Activated CD4-positive, alpha-beta T cell treated with anti-CD3 and anti-CD28 coated beads, Interleukin-2, amount 50 U/mL, for 4 hours (primary cell): ENCODE measurements at places on chromosomes 2 and 18.

DNA sequence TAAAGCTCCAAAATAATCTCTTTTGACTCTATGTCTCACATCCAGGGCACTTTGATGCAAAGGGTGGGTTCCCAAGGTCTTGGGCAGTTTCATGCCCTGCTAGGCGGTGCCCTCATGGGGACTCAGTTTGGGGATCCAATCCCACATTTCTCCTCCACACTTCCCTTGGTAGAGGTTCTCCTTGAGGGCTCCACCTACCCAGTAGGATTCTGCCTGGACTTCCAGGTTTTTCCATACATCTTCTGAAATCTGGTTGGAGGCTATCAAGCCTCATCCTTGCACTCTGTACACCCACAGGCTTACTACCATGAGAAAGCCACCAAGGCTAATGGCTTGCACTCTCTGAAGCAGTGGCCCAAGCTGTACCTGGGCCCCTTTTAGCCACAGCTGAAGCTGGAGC, 49.8 kb upstream of the ERMN start:
- no peak for DNase-seq

DNA sequence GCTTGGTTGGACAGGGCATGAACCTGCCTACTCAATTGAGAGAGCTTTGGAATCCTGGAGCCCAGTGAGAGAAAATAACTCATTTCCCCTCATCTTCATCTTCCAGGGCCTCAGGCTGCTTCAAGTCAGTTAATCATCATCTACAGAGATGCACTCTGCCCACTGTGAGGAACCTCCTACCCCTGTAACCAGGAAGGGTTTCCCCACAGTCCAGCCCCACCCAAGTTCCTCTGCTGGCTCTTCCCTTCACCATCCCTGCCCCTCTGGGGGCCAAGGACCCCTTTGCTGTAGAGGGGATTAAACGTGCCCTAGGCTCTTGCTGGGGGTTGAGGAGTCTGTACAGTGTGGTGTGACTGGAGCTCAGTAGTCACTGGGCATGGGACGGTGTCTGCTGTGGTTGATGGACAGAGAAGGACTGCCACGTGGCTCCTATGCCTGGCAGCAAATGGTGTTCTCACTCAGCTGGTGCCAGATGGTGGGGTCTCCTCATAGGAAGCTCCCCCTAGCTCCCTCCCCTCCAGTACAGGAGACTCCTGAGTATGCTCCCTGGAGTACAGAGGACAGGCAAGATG, 29.5 kb upstream of the LGALSL start:
- DNase-seq, result no peak

DNA sequence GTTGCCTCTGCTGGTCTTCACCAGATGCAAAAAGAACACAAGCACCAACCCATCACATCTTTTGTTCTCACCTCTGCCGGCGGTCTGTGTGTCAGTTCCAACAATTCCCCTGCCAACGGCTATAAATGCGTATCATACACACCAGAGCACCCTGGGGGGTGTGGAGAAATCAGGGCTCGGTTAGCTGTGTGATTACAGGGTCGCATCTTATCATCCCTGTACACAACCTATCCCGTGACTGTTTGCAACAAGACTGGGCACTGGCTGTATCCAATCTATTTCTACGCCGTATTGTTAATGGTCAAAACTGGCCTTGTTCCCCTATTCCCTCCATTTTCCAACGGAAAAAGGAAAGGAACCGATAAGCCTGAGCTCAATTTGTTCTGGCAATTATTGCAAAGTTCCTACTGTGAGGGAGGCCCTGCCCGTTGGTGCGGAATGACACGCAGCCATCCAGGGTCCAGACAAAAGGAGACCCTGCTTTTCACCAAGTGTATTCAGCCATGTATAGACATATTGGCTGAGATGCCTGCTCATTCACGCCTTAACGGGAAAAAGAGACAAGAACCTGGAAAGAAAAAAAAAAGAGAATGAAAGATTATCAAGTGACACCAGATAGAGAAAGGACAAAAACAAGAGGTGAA, 136.9 kb downstream of the CDH20 start:
- DNase-seq, result no peak

GRCh38 chr2:946073-946948, 4.3 kb upstream of the SNTG2 start:
- DNase-seq, result no peak

DNA sequence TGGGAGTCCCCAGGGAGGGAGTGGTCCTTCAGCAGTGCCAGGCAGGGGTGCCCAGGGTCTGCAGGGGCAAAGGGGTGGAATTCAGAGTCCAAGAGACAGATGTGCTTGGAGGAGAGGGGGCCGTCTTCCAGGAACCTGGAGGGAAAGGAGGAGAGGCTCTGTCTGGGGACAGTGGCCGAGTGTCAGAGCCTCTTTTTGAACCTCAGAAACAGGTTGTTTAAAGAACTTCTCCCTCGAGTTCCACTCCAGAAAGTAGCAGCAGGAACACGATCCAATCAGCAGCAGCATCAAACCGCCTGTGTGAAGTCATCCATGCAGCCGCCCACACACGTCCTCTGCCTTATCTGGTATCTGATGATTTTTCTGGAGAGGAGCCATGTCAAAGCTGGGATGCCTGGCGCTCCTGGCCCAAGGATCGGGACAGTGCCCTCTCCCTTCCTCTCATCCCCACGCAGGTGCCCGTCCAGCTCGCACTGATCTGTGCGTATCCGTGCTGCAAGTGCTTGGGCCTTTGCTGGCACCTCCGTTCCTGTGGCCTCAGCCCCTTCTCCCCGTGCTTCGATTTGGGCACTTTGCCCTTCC, 205.1 kb downstream of the NDUFA10 start:
- no peak for DNase-seq

GRCh38 chr2:73050121-73050545, 21.4 kb downstream of the SFXN5 start:
- no peak for DNase-seq

GRCh38 chr2:205802065-205802464, 119.8 kb downstream of the NRP2 start:
- DNase-seq, result no peak

DNA sequence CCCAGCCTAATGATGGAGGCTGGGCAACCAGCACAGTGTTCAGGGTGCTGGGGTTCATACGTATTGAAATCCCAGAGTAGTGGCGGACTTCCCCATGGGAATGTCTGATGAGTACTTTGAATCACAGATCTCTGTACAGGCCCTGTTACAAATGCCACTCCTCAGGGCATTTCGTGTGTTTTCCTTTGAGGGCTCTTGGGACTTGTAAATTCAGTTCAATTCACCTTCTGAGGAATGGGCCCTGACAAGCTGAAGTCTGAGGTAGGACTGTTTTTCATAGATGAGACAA, 288 bp upstream of the RDH14 start:
- DNase-seq, result no peak

DNA sequence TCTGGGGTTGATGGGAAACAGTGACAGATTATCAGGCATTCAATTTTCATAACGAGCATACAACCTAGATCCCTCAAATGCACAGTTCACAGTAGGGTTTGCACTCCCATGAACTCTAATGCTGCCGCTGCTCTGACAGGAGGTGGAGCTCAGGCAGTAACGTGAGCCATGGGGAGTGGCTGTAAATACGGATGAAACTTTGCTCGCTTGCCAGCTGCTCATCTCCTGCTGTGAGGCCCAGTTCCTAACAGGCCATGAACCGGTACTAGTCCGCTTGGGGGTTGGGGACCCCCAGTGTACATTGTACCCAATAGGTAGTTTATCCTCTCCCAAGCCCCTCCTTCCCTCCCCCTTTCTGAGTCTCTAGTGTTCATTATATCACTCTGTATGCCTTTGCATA, 94.6 kb downstream of the PTH2R start:
- DNase-seq, result no peak

DNA sequence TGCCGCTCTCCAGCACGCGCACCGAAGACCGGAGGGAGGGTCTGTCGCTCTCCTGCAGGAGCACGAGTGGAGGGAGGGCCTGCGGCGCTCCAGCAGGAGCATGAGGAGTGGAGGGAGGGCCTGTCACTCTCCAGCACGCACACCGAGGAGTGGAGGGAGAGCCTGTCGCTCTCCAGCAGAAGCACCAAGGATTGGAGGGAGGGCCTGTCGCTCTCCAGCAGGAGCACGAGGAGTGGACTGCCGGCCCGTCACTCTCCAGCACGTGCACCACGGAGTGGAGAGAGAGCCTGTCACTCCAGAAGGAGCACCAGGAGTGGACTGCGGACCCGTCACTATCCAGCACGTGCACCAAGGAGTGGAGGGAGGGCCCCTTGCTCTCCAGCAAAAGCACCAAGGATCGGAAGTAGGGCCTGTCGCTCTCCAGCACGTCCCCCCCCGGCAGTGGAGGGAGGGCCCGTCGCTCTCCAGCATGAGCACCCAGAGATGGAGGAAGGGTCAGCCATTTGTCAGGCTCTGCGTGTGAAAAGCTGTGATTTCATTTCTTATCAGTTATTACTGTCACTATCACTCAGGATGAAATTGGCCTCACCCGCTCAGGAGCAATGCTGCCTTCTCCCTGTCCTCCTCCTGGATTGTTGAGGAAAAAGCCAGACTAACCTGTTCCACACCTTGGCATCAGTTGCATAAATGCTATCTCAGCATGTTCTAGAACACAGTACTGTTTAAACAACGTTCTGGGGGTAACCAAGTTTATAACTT, 35.9 kb downstream of the ADI1 start:
- DNase-seq, result no peak

GRCh38 chr2:48600204-48600813, 17.3 kb upstream of the GTF2A1L start:
- DNase-seq, result no peak

DNA sequence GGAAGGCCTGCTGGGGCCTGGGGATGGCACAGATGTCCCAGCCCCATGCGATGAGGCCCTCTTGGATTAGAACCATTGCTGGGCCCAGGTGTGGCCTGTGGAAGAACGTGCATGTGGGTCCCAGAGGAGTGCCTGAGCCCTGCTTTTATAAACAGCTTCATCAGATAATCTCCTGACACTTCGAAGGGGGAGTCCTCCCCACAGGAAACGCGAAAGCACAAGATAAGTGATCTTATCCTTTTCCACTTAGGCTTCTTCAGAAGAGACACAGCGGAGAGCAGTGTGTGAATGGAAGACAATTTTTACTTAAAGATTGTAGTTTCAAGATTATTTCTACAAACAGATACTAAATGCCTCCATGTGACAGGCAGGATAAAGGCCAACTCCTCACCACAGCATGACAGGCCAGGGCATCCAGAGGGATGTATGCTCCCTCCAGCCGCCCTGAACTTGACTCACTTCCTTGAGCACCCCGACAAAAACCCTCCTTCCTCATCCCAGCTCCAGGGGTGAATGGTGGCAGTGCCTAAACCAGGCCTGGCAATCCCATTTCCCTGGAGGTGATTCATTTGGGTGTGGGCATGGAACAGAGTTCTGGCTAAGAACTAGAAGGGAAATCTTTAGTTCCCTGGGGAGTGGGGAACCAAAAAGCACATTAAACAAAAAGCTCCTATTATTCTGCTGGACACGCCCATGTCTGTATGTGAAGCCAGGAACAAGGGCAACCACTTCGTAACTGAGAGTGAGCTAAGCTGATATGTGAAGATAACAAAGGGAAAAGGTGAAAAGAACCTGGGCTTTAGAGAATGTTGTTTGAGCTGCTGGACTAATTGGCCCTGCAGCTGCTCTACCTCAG, 56.2 kb upstream of the TMEM163 start:
- no peak for DNase-seq

DNA sequence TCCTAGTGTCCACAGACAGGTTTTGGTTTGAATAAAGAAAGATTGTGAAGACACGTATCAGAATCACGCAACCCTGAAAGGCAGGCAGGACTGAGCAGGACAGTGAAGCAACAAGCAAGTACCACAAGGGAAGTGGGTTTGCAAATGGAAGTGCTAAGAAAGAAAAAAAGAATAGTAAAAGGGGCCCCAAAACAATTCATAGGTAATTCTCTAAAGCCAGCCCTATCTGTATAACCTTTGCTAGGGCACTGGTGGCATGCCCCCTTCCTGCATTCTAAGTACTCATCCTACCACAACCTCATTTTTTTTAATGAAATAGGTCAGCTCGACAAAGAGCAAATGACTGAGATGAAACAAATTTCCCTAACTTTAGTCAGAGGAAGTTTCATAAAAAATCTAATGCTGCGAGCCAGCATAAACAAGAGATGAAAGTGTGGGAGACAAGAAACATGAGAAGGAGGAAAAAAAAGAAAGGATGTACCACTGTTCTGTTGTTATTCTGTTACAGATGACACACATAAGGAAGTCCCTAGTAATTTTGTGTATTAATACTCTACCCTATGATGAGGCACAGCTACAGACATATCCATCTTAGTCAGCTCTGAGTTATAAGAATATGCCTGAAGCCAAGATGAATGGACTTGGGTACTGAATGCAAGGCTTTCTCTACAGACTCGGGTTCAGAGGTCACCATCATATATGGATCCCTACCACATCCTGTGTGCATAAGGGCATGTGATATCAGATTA, 32.2 kb downstream of the IKZF2 start:
- no peak for DNase-seq

- DNase-seq, result no peak
Measured at GRCh38 chr2:18209934-18210639, 331.6 kb downstream of the KCNS3 start.

DNA sequence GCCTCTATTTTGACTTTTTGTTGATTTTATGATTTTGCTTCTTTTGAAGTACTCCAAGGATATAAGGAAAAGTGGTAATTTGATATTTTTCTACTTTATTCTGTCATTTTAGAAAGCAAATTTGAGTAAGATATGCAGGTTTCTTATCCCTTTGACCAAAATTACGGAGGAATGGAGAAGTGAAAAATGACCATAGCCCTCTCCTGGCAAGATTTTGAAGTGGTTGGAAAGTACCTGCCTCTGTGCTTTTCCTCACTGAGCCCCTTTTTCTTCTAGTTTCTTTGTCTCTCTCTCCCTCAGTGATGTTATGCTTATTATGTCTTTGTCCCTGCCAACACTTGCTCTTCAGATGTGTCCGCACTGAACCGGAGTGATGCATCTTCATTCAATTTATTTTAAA, 898.1 kb downstream of the EPHA4 start:
- no peak for DNase-seq

DNA sequence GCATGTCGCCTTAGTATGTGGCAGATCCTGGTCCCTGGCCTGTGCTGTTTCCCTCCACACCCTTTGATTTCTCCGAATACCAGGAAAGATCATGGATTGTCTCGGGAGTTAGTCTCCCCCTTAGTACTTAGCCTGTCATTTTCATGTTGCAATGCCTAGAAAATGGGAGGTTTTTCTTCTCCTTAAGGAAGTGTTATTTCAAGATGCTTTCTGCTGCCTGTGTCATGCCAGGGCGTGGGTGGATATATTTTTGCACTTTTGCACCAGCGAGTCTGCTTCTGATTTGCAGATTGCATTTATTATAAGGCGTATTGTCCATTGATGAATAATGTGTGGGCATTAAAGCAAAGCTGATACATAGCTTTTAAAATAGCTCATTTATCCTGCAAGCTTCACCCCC, 223.5 kb downstream of the NEDD4L start:
- DNase-seq, result no peak
